ENCODE measurements at places on chromosomes 12 and 14.

- no peak for DNase-seq
These were observed 173.6 kb upstream of the MGAT4C start for GRCh38 chr12:86429824-86430223.

DNA sequence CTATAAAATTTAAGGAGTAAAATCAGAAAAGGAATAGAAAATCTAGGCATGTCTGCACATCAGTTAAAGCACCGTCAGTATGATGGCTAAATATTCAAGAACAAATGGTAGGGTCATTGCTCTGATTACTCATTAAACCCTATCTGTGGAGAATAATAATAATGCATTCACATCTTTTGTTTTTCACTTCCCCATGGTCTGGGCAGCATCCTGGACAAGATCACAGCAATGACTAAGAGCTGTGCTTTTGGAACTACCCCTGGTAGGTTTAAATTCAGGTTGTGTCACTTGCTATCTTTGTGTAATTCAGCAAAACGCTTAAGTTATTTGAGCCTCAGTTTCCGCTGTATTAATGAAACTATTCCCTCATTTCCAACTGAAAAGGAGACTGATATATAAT, 33.1 kb downstream of the C12orf42 start:
- no peak for DNase-seq

GRCh38 chr12:77724367-77724957, 106.2 kb upstream of the NAV3 start:
- no peak for DNase-seq

GRCh38 chr12:108806346-108806745, 51.0 kb downstream of the SSH1 start:
- DNase-seq: no peak

- no peak for DNase-seq
These were observed 4.3 kb downstream of the TMEM106C start for GRCh38 chr12:47967461-47968321.

DNA sequence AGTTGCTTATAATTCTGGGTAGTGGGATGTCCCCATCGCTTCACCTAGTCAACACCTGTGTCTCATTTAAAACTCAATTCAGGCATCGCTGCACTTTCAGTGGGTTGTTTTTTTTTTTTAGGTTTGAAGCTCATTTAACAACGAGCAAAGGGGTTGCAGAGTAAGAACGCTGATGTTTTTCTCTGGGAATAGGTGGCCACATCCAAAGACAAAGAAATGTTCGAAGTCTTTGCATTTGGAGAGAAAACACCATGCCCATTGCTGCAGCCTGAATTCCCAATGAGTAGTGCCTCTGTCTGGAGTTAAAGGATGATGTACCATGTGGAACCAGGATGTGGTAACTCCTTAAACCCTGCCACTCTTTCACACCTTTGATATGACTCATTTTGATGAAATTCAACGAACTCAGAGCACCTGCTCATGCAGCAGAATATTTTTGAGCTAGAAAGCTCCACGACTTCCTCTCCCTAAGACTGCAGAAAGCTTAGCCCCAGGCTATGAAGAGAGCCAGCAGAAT, 35.1 kb upstream of the BATF start:
- DNase-seq: peak; percentile 50

DNA sequence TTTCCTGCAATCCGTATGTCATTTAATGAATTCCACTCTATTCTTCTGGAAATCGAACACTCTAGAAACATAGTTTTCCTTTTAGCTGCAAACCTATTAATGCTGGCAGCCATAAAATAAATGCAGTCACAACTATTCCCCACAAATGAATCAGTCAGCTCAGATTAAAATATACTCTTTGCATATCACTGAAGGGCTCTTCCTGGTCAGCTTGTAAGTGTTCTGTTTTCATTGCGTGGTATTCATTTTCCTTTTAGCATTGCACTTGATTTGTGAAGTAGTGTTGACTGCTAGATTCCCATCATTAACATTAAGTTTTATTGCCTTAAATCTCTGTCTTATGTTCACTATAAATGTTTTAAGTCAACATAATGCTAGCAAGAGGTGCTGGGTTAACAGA, 685.9 kb downstream of the DIO2 start:
- no peak for DNase-seq

DNA sequence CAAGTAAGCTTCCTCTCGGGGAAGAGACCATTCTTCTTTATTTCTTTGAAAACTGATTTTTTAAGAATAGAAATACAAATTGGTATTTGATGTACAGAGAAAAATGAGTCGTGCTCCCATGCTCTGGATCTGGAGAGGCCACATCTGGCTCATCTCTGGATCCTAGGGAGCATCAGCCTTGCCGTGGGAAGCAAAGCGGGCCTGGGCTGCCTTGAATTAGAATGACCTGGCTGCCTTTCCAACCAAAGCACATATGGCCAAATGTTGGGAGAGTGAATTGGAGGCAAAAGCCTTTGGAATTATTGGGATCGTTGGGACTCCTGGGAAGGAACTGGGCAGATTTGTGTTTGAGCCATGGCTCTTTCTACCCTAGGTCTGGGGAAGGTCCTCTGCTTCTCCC, 80.0 kb downstream of the SLC25A47 start:
- DNase-seq: no peak

DNA sequence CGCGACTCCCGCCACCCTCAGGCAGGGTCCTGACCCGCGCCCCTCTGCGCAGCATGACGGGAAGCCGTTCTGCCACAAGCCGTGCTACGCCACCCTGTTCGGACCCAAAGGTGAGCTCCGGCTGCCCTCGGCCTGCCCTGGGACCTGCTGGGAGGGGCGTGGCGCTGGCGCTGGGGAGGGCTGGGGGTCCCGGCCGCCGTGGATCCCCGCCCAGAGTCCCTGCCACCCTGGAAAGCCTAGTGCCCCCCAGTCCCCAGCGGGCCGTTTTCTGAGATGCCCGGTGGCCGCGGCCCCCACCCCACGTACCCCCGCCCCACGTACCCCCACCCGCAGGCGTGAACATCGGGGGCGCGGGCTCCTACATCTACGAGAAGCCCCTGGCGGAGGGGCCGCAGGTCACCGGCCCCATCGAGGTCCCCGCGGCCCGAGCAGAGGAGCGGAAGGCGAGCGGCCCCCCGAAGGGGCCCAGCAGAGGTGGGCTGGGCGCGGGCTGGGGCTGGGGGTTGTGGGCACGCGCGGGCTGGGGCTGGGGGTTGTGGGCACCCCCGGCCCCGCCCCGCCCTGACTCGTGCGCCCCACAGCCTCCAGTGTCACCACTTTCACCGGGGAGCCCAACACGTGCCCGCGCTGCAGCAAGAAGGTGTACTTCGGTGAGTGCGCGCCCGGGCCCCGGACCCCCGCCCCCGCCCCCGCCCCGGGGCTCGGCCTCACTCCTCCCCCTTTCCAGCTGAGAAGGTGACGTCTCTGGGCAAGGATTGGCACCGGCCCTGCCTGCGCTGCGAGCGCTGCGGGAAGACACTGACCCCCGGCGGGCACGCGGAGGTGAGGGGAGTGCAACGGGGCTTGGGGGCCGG, 4.0 kb downstream of the CRIP2 start:
- DNase-seq: no peak

DNA sequence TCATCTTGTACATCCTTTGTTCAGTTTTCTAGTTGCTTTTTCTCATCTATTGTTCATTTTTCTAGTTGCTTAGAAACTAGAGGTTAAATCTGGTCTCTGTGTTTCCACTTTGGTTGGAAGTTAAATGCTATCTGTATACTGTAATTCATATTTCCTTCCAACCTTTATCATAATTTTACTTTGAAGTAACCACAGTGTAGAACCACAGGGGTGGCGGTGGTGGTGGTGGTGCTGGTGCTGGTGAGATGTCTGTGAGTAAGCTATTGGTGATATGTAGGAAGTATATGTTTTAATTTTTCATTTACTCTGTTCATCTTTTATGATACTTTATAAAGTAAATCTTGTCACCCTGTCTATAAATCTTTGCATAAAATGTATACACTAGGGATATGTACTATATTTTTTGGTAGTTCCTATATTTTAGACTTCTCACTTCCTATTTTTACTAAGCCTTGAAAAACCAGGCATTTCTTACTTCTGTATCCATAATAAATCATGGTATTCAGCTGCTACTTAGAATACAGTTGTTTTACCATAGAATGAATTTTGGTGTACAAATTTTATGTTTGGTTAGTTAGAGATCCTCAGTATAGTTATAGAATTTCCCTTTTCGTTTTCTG, 31.9 kb downstream of the CCDC91 start:
- DNase-seq: peak; percentile 83

GRCh38 chr12:29048787-29049186, 100.3 kb upstream of the FAR2 start:
- DNase-seq: no peak

DNA sequence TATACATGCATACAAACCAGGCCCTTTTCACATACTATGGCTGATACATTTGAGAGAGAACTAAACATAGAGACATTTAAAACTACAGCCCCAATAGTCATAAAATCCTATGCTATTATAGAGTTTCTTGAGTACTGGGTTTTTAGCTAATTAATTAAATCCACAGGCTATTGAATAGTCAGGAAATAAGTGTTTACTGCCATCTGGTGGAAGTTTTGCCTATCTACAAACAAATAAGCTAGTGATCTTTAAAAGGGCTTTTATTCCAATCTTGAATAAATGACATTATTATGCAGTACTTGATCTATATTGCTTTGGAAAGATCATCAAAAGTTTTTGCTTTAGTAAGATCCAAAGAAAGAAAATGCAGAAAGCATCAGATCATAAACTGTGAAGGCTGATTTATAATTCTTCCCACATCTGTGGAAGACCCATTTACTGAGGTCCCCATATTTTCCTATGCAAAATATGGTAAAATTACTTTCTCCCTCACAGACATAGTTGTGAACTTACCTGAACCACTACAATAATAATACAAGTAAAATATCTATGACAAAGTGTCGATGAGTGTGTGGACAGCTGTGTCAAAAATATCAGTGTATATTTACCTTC, 131.3 kb downstream of the ITPR2 start:
- DNase-seq: no peak

- no peak for DNase-seq
These were observed 5.4 kb downstream of the FOS start for GRCh38 chr14:75283833-75284563.

GRCh38 chr14:89032086-89032649, 207.7 kb downstream of the TTC8 start:
- DNase-seq: no peak

DNA sequence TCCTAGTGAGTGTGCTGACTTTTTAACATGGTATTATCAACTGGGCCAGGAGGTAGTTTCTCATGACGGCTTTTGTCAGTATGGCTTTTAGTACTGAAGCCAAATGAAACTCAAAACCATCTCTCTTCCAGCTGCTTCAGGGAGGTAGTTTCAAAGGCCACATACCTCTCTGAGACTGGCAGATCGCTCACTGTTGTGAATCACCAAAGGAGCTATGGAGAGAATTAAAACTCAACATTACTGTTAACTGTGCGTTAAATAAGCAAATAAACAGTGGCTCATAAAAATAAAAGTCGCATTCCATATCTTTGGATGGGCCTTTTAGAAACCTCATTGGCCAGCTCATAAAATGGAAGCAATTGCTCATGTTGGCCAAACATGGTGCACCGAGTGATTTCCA, 141.1 kb downstream of the HMGA2 start:
- no peak for DNase-seq

DNA sequence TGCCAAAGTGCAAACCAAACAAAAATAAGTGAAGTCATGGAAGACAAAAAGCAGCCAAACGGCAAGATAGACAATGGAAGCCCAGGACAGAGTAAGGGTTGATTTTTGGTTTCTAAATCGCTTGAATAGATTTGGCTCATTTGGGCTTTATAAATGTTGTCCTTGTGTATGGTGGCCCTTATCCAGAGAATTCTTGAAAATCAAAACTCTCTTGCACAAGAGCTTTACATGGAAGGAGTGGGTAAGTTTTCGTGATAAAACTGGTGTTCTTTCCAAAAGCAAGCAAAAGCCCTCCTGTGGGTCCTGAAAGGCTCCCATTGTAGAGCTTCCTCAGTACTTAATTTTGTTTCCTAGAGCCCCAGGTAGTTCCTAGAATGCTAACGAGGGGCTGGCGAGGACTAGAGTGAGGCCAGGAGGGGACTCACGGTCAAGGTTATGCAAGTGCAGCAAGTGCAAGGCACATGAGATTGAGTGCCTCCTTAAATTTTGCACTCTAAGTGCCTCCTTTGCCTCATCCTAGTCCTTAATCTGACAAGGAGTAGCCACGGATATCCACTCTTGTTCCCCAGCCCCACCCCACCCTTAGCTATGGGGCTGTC, 4.1 kb downstream of the SIX6 start:
- no peak for DNase-seq

DNA sequence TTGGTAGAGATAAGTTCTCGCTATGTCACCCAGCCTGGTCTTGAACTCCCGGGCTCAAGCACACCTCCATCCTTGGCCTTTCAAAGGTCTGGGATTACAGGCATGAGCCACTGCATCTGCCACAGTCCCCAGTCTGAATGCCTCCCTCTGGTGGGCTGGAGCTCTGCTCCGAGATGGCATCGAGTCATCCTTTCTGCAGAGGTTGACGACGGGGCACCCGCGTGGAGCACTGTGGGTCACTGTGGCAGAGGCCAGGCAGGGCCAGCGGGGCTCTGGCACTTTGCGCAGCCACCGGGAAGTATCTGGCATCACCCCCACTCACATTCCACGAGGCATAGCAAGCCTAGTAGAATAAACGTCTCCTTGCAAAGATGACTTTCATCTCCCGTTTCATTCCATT, 163.3 kb upstream of the DIO3 start:
- no peak for DNase-seq

- peak; percentile 95 for DNase-seq
These were observed 4.9 kb downstream of the ZNF385A start for GRCh38 chr12:54379398-54380201.

DNA sequence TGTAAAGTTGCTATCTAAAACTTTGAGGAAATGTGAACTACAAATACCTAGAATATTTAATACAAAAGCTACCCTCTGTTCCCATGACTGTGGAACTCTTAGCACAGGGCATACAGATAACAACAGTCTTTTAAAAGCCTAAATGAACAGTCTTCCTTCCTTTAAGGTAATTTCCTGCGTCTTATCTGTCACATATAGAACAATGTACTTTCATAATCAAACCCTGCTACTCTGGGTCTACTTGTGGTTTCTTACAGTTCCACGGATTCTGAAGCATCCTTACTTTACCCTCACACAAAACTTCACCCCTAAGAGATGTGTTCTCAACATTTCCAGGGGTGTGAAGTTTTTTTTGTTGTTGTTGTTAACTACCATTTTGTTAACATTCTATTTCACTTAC, 5.1 kb downstream of the PKP2 start:
- no peak for DNase-seq

- no peak for DNase-seq
These were observed 4.9 kb downstream of the TC2N start for GRCh38 chr14:91862417-91862816.

GRCh38 chr12:22536346-22536945, 7.9 kb downstream of the C2CD5 start:
- no peak for DNase-seq

GRCh38 chr12:2345902-2346301, 293.1 kb downstream of the CACNA1C start:
- no peak for DNase-seq

- no peak for DNase-seq
These were observed 18.0 kb upstream of the RPLP0 start for GRCh38 chr12:120218680-120219606.

- peak; percentile 62 for DNase-seq
These were observed 154.1 kb upstream of the FKBP4 start for GRCh38 chr12:2640709-2641108.

GRCh38 chr12:55996201-55996714, 818 bp upstream of the SUOX start:
- peak; percentile 66 for DNase-seq
